ENCODE measurements at places on chromosomes 5 and 9. TPM values are rescaled to one million over a fixed set of nuclear protein-coding genes. Genes with fewer than 3 reads are reported as not detected.

- no peak for DNase-seq
These were observed 64.9 kb upstream of the FANCC start for GRCh38 chr9:95382433-95382832.

- DNase-seq, result no peak
These were observed 1.7 kb downstream of the DNM1 start for GRCh38 chr9:128204858-128205257.

DNA sequence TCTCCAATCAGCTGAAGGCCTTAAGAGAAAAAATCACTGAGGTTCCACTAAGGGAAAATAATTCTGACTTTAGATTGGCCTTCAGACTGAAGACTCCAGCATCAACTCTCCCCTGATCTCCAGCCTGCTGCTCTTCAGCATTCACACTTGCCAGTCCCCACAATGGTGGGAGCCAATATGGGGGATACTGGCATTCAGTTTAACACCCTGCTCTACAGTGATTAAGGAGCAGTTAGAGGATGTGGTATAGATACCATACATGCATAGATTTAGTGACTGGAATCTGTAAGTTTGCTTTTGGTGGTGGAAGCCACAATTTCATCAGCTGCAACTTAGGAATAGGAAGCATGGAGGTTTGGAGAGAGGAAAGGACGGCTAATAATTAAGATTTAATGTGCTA, 2017.7 kb upstream of the CDH6 start:
- DNase-seq, result no peak

The TMEM215 gene
- not detected for total RNA-seq
